ENCODE measurements at places on chromosomes 4 and X.

DNA sequence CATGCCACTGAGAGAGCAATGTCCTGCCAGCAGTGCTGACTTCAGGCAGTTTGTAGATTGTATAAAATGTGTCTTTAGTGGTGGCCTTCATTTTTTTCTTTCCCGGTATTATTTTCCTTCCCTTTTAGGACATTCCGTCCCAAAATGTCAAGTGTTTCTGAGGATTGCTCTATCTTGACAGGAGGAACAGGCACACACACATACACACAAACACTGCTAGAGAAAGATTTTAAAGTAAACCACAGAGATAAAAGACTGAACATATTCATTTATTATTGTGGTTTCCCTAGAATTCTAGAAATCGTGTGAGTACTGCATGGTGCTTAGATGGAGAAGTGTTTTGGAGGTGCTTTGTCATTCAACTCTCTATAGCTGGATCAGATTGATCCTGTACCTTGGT lies 111.9 kb downstream of the GABRB1 start:
- DNase-seq = no peak

DNA sequence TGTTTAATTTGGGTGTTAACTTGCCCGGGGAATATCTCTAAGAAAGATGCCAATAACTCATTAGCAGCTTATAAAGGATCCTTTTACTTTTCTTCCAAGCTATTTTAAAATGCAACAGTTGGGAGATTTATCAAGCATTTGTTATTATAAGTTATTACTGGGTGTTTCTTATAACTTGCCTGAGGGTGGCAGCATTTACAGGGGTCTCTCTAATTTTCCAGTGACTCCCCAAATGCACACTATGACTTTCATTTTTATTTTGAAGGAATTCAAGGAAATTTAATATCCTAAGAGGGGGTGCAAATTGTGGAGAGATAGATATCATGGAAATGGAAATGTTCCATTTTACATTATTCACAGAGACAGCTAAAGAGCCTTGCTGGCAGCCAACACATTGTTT lies 138.0 kb downstream of the PDGFRA start:
- DNase-seq = no peak

GRCh38 chr4:150862829-150863228 lies 152.3 kb downstream of the LRBA start:
- DNase-seq = no peak

DNA sequence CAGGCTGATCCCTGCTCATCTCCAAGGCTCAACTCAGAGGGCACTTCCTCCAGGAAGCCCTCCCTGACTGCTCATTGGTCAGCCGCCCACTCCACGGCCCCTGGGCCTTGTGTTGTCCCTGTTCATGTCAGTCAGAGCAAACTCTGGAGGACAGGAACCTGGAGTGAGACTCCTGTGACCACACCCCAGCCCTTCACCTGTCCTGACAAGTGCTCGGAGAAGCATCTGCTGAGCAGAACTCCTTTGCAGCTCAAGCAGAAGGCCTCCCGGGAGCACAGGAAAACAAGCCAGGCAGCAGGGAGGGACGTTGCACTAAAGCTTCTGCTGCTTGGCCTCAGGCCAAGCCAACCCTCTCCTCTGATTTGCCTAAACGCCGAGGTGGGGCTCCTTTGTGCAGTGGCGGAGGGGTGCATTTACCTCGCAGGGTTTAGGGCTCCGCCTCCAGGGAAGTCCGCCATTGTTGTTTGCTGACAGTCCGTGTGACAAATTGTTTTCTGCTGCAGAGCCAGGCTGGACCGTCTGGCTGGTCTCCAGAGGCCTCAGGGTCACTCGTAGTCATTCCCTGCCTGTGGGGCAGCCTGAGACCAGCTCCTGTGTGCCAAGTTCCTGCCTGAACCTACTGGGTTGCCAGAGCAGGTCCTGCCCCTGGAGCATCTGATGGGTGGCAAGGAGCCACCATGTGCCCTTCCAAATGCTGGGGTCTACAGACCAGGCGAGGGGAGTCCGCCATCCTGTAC lies 61.8 kb downstream of the C4orf50 start:
- peak; percentile 39 for DNase-seq

DNA sequence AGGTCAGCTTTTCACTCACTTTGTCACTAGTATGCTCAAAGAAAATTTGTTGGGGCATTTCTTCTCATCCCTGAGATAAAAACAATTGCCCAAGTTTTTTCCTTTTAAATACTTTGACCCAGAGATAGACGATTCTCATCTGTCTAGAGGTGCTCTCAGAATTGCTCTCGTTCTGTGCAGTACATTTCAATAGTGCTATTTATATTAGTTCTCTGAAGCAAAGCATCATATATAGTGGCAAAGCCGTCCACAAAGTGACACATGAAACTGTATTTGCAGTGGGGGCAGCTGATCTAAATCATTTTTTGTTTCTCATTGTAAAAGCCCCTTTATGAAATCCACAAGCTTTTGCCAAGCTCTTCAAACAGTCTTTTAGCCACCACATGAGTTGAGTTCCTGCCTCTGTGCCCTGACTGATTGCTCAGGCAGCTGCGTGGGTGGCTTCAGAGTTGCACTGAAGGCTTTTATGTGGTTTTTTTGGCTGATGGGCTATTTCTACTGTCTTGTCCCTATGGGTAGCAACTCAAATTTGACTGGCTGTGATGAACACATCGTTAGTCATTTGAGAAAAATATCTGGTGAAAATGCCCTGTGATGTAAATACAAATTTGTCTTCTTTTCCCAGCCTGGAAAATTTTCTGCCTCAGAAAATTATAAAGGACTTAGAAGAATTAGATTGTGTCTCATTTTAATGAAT lies 119.1 kb upstream of the OTUD4 start:
- no peak for DNase-seq

GRCh38 chr4:165131247-165131832 lies 18.7 kb upstream of the TMEM192 start:
- DNase-seq = peak; percentile 24

GRCh38 chrX:98654565-98654964 lies 1755.5 kb downstream of the PCDH19 start:
- no peak for DNase-seq

GRCh38 chr4:30538794-30539193 lies 181.4 kb upstream of the PCDH7 start:
- DNase-seq = no peak

- no peak for DNase-seq
Observed at GRCh38 chr4:14853176-14853943, 148.9 kb upstream of the CPEB2 start.

GRCh38 chr4:107423677-107424405 lies 296.2 kb downstream of the PAPSS1 start:
- DNase-seq = no peak

- no peak for DNase-seq
Observed at GRCh38 chr4:168655182-168655581, 158.3 kb downstream of the PALLD start.

DNA sequence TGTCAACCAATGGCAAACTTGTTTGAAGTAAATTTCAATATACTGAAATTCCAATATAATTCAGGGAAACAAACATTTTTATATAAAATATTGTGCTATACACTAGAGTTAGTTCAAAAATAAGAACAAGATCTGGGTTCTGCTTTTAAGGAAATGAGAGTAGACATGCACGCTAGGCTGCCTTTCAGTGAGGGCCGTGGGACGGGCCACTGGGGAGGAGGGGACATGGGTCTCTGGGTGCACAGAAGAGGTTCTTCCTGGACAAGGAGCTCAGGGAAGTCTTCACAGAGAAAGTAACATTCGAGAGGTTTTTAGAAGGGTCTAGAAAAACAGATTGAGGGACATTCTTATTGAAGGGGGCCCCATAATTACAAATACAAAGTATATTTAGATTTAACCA lies 64.4 kb downstream of the SHROOM3 start:
- no peak for DNase-seq

GRCh38 chr4:94349193-94349592 lies 6.6 kb upstream of the HPGDS start:
- DNase-seq = no peak

- DNase-seq = no peak
Observed at GRCh38 chr4:8907596-8908205, 36.1 kb upstream of the HMX1 start.

DNA sequence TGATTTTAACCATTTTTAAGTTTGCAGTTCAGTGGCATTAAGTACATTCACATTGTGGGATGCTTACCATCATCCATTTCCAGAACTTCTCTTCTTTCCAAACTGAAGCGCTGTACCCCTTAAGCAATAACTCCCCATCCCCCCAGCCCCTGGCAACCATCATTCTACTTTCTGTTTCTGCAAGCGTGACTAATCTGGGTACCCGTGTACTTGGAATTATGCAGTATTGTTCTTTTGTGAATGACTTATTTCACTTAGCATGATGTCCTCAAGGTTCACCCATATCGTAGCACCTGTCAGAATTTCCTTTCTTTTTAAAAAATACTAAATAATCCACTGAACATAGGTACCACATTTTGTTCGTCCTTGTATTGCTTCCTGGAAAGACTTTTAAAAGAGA lies 32.9 kb downstream of the USP9X start:
- DNase-seq = no peak

- DNase-seq = no peak
Observed at GRCh38 chr4:174358829-174359228, 75.1 kb downstream of the CEP44 start.

DNA sequence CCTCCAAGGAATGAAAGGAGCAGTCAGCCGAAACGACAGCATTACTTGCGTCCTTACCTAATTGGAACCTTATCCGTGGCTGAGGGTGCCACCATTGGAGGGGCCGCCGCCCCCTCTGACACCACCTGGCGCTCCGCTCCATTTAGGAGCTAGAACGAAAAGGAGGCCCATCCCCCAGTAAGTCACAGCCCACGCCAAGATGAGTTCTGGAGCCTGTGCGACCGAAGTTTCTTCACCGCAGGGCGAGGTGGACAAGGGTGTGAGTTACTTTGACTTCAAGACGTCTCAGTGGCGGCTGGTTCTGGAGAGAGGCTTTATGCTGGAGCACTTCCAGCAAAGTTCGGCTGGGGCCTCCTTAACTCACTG lies 729 bp upstream of the IRF2 start:
- no peak for DNase-seq

DNA sequence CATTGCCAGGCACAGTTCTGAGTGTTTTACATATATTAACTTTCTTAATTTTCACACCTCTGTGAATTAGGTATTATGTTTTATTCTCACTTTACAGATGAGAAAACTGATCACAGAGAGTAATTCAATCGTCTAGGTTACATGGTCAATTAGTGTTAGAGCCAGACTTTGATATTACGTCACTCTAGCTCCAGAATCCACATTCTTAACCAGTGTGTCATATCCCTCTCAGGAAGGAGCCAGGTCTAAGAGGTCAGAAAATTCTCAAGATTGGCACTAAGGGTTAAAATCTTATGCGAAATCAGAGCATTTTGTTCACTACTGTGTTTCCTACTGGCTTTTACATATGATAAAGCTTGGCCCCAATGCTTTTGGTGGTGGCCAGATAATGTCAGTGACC lies 7.4 kb downstream of the DMP1 start:
- no peak for DNase-seq

DNA sequence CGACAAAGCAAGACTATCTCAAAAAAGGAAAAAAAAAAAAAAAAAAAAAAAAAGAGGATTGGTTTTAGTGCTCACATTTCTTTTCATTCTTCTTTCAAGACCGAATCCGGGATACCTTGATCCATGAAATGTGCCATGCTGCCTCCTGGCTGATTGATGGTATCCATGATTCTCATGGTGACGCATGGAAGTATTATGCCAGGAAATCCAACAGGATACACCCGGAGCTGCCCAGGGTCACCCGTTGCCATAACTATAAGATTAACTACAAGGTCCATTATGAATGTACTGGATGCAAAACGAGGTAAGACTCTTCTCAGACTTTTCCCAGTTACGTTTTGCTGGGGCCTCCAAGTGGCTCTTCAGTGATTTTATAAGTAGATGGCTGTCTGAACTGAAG lies 6.1 kb downstream of the CXCR3 start:
- DNase-seq = no peak

- DNase-seq = no peak
Observed at GRCh38 chr4:141458501-141458900, 177.9 kb upstream of the IL15 start.

- DNase-seq = no peak
Observed at GRCh38 chr4:124965497-124965891, 253.0 kb upstream of the ANKRD50 start.

GRCh38 chr4:26349496-26349895 lies 28.7 kb downstream of the RBPJ start:
- no peak for DNase-seq

DNA sequence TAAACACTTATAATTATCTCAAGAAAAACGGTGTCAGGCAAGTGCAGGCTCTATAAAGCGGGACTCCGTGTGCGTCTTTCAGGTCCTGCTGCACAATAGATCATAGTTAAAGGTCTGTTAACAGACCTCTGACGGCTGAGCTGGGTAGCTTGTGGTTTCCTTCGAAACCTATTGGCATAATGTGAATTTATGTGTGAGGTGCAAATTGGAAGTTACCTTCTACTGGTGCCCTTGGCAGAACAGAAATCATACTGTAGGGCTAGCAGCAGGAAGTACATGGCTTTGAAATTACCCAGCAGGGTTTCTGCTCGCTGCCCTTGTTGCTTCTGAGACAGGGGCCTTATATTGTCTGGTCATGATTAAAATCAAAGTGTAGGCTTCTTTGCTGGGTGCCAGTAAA lies 216.4 kb upstream of the HAND2 start:
- no peak for DNase-seq

Measured in NCI-H1105 (cell line).